Activated T-cell treated with anti-CD3 and anti-CD28 coated beads, Interleukin-2, amount 50 U/mL, for 1 hour (primary cell): ENCODE measurements at places on chromosomes 12 and 14.
A peak's percentile ranks its signal among the peaks of the same experiment; 100 is the strongest.

DNA sequence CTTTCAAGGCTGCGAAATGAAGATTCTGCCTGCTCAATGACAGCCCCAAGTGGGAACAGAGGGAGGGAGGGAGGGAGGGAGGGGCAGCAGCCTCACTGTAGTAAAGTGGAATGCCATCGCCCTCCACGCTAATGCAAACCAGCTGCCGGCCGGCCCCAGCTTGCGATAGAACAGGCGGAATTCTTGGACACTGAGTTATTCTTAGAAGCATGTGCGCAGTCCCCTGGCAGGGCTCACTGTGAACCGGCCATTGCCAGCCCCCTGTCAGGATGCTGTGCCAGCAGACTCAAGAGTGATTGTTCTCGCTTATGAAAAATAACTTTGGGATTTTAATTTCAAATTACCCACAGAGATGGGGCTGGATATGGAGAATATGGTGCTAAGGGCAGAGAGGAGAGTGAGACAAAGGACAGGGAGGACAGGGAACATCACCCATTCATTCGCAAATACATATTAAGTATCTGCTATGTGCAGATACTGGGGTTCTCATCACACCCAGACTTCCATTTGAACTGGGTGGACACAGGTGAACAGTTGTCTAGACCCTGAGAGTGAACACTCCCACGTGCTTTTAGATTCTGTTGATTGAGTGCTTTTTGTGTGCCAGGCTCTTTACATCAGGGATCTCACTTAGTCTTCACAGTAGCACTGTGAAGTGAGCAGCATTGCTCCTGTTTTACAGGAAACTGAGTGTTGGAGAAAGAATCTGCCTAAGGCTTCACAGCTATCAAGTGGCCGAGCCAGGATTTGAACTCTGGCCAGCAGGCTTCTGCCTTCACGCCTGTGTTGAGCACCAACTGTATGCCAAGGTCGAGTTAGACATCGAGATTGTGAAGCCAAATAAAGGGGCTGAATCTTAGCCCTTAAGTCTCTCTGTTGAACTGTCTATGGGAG lies 192.9 kb downstream of the C12orf75 start:
- DNase-seq: no peak

DNA sequence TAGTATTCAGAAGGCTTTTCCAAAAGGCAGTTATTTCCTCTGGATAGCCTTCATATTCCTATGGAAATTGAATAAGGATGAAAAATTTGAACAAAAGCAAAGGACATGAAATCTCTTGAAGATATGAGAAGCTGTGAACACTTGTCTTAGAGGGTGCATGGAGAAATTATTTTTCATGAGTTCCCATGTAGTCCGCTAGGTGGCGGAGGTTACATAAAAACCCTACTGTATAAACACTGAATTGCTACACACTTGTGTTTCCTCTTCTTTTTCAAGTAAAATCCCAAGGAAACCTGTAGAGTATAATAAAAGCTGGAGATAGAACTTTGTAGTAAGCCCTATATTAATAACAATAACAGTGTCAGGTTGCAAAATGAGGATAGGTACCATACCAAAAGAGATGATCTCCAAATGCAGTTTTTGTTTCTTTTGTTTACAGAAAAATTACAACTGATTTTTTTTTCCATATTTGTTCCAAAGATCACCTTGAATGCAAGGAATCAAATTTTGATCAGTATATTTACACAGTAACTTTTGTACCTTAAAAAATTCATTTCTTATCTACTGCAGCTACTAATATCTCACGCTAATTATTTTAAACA lies 37.8 kb upstream of the OR4E1 start:
- DNase-seq: no peak

DNA sequence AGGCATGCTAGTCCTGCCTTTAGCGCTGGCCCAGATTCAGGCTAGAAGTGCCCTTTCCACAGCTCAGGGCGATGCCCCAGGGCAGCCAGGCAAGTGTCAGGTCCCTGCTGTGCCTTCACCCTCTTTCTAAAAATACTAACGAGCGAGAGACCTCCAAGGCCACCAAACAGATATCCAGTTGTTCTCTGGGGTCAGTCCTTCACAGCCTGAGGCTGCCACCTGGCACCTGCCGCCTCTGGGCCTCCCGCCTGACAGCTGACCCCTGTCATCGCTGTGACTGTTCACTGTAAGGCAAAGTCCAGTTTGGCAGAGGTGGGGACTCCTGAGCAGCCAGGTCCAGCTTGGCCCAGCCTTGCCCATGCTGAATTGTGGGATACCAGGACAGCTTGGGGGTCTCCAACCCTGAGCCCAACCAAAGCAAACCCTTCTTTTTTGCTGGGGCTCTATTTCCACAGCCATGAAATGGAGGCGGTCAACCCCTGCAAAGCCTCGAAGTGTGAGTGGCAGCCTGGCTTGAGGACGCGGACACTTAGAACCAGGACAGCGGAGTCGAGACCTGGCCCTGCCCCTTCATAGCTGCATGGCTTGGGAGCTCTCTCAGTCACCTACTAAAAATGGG lies 79.9 kb downstream of the NINJ2 start:
- no peak for DNase-seq

DNA sequence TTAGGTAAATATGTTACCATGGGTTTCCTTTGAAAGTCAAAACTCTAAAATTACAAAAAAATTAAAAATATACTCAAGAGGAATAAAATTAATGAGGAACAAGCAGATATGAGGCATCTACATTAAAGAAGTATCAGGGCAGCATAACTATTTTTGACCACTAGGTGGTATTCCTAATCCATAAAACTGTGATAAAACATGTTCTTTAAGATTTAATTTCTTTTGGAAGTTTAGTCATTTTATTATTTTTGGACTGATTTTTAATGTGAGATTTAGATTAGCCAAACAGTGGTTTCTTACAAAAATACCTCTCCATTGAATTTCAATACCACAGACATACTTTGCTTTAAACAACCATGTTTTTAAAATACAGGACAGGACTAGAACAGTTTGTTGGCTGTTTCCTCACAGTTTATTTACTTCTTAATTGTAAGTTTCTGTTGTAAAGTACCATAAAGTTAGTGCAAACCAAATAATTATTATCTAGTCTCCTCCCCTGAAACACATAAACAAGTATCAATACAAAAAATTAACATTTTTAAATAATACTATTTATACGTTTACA lies 49.8 kb downstream of the NTS start:
- DNase-seq: no peak

- no peak for DNase-seq
Measured at GRCh38 chr12:80192087-80192486, 92.8 kb downstream of the OTOGL start.

GRCh38 chr12:113398346-113399290 lies 5.1 kb downstream of the SDS start:
- no peak for DNase-seq

- no peak for DNase-seq
Measured at GRCh38 chr14:101004954-101005353, 101.4 kb upstream of the RTL1 start.

DNA sequence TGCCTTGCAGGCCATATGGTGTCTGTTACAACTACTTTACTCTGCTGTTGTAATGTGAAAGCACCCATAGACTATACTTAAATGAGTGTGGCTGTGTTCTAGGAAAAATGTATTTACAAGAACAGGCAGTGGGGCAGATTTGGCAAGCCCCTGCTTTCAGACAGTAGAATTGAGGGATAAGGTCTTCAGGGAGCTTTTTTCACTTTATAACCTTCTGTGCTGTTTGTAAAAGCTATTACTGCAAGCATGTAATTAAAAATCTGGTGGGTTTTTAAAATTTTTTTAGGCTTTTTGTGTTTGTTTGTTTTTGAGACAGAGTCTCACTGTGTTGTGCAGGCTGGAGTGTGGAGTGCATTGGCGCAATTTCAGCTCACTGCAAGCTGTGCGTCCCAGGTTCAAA lies 73.9 kb downstream of the VEZT start:
- no peak for DNase-seq

GRCh38 chr12:47799357-47799955 lies 20.2 kb downstream of the HDAC7 start:
- no peak for DNase-seq

DNA sequence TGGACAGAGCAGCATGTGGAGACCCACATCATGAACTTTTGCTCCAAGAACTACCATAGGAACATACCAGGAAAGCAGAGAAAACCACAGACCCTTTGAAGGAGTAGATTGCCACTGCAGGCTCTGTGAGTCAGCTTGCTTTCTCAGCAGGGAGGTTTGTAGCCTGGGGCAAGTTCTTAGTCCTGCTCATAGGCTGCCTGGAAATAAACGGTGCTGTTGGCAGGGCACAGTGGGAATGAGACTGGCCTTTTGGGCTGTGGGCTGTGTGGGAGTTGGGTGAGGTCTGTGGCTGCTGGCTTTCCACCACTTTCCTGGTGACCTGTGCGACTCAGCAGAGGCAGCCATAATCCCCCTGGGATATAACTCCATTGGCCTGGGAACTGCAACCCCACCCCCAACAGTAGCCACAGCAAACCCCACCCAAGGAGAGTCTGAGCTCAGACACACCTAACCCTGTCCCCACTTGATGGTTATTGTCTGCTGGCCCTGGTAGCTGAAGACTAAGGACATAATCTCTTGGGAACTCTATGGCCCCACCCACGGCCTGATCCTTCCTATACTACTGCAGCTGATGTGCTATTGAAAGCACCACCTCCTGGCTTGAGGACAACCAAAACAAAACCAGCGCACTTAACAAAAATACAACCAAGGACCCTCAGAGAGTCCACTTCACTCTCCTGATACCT lies 192.1 kb upstream of the GARIN6 start:
- no peak for DNase-seq

GRCh38 chr12:24617471-24617870 lies 331.4 kb downstream of the BCAT1 start:
- DNase-seq: no peak

- no peak for DNase-seq
Measured at GRCh38 chr14:32087173-32087861, 10.2 kb downstream of the ARHGAP5 start.

GRCh38 chr14:100620255-100621100 lies 33.3 kb upstream of the BEGAIN start:
- DNase-seq: peak; percentile 10

- DNase-seq: no peak
Measured at GRCh38 chr12:1204581-1205121, 213.6 kb downstream of the ERC1 start.

DNA sequence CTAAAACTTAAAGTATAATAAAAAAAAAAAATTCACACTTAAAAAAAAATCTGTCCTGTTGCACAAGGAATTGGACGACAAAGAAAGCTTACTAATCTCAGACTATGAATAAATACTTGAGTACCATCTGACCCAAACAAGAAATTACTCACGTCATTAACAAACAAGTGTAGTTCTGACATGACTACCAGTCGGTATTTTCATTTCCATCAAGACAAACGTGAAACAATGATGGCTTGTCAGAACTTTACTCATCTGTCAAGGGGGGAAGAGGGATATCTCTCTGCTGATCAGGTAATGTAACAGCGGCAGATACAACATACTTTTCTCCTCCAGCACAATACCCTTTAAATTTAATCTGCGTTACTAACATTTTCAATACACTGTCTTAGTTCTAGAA lies 78.3 kb downstream of the CDK17 start:
- no peak for DNase-seq

- DNase-seq: no peak
Measured at GRCh38 chr14:89613260-89614008, 196.4 kb upstream of the FOXN3 start.

- DNase-seq: no peak
Measured at GRCh38 chr14:57583396-57583795, 89.7 kb upstream of the CCDC198 start.

- DNase-seq: no peak
Measured at GRCh38 chr12:124512667-124513296, 54.6 kb downstream of the NCOR2 start.

DNA sequence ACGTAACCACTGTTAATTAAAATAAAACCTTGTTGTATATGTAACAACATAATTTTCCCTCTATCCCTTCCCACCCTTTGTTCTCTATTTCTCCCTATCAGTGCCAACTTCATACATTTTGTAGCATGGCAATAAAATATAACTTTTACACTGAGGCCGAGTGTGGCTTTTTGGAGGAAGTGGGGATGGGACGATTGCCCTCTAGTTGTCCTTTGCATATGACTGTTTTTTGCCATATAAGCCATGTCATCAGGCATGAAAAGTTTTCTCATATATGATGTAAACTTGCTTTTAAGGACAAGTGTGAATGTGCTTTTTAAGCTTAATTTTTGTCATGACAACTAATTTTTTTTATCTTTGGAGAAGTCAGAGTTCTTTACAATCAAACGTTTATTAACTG lies 6.2 kb upstream of the CCT2 start:
- no peak for DNase-seq

DNA sequence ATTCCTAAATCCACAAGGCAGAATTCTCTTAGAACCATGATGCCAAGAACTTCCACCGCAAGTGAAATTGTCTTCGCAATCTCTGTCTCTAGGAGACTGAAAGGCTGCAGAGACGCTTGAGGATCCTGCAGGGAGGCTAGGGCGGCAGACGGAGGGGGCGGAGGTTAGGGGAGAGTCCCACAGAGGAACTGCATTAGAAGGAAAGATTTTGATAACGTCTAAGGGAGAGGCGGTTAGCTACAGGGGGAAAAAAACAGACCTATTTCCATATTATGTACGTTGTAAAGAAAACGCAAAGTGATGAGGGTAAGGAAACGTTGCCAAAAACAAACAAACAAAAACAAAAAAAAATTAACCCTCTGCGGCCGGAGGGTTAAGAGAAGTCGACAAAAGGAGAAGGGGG lies 595 bp downstream of the KLHL28 start:
- DNase-seq: peak; percentile 62

DNA sequence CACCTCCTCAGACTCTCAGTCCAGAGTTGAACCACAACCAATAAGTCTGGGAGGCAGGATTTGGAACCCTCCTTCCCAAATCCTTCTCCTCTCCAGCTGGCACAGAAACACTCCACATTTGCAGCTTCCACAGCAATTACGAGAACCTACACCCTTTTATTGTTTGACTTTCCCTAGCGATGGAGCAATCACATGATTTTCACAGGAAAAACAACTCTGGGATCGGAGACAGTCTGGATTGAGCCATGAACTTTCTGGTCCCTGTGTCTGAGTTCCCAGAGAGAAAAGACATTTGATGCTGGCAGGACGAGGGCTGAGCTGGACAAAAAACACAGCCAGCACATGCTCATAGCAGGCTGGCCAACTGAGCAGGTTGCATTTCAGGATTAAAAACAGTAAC lies 49.0 kb upstream of the STON2 start:
- no peak for DNase-seq

- no peak for DNase-seq
Measured at GRCh38 chr12:70637303-70638085, at the start of gene PTPRB. PTPRB (minus strand) TSS chr12:70637429; CDS start chr12:70637395, 34 bp downstream.

- no peak for DNase-seq
Measured at GRCh38 chr12:118145113-118145797, 9.3 kb downstream of the PEBP1 start.

DNA sequence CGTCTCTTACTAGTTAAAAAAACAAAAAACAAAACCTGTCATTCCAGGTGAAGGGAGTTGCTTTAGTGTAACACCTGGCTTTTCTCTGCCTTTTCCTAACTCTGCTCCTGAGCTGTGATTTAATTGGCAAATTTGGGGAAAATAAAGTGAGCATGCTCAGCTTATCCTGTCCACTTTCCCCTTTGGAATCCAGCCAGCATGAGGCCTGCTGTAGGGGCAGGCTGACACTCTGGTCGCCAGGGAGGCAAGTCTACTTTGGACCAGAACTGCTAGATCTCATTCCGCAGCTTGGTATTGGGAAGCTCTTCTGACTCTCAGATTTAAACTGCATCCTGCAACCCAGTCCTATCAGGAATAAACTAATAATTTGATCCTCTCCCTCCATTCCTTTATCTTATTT lies 30.1 kb downstream of the CDKN1B start:
- no peak for DNase-seq
